KBM-7 (cell line): ENCODE measurements at places on chromosomes 4 and X.

DNA sequence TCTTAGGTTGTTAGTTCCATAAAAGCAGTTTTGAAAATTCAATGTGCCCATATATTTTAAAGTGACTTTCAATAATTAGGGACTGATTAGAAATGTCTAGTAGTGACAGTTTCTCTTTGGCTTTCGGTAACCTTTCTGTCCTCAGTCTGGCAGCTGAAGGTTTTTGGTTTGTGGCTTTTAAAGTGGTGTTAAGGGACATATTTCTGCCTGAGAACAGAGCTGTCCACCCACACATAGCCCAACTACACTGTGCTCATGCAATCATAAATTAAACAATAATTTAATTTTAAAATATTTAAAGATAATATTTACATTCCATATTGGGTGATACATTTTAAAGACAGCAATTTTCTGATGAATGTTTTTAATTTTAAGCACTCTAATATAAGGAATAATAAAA lies 335.0 kb upstream of the TENM3 start:
- no peak for DNase-seq

DNA sequence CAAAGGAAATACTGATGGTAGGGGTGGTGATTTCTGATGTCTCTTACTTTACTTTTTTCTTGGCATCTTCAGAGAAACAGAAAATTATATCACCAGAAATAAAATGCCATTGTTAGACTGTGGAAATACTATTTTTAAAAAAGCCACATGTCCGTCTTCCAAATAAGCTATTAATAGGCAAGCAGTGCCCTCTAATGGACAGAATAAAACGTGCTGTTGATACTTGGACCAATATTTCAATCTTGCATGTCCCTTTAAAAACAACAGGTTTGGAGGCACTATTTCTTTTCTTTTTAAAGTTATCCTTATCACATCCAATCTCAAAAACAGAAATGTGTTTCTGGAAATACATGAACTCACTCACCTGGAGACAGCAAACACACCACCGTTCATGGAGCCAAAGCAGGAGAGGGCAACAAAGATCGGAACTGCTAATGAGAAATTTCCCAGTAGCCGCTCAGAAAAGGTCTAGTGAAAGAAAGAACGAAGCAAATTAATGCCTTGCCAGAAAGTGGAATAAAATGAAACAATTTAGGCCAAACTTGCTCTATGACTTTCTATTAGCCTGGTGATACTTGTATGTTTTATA lies 59.2 kb downstream of the SLC7A11 start:
- DNase-seq: peak; percentile 40

- no peak for DNase-seq
Measured at GRCh38 chr4:2067446-2068197, 8.5 kb downstream of the NAT8L start.

DNA sequence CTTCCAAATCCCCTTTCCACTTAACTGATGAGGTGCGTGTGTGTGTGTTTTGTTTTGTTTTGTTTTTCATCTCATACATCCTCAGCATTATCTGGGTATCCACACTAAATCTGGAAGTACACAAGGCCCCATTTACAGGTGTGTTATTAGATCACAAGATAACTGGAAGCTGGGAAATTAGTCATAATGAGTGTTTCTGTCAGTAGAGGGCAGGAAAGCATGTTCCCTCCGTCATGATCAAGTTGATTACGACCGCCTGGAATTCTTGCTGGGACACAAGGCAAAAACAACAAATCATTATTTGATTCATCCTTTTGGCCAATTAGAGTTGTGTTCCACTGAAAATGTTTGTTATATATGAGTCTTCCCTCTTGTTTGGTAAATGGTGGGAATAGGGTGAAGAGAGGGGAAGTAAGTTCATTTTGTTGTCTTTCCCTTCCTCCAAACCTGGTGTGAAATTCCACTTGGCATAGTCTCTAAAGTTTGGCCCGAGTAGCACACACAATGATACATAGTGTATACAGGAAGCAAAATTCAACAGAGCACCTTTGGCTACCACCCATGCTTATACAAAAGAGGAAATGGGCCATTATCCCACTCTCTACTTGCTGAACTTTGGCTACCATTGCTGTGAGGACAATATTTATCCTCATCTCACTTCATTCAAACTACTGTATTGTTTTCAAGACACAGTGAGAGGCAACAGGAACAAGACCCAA lies 33.3 kb upstream of the TLL1 start:
- no peak for DNase-seq

DNA sequence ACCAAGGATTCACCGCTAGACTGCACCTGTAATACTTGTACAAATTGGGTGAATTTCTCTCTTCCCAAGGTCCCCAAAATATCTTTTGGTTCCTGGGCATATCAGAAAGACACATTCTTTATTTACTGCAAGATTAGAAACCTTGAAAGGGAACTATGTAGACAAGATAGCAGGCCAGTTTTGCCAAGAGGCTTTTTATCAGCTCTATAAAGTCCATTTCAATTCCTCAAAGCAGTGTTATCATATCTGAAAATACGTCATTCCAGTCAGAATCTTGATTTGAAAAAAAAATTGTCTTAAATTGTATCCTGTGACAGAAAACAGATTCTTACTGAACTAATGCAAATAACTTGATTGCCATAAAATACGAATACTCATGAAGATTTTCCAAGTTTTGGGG lies 37.0 kb upstream of the NSG1 start:
- no peak for DNase-seq

- DNase-seq: no peak
Measured at GRCh38 chrX:13897566-13897965, 80.7 kb upstream of the GPM6B start.

- DNase-seq: no peak
Measured at GRCh38 chrX:71160475-71160874, 15.8 kb downstream of the NLGN3 start.

- DNase-seq: peak; percentile 88
Measured at GRCh38 chrX:129637217-129638109, 17.3 kb downstream of the APLN start.

DNA sequence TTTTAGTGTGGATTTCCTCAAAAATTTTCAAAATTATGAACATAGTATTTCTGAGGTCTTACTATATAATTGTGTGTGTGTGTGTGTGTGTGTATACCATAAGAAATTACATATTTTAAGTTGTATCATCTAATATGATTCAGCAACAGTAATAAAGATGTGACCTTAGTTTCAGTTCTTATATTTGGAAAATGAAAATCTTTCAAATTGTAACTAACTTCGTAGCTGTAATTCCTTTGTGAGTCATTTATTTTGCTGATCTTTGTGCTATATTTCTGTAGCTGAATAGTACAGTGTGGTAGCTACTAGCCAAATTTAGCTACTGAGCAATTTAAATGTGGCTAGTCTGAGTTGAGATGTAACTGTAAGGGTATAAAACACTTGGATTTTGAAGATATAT lies 116.4 kb downstream of the RAP1GDS1 start:
- no peak for DNase-seq

GRCh38 chrX:46758163-46758955 lies 559 bp downstream of the SLC9A7 start:
- DNase-seq: peak; percentile 50

DNA sequence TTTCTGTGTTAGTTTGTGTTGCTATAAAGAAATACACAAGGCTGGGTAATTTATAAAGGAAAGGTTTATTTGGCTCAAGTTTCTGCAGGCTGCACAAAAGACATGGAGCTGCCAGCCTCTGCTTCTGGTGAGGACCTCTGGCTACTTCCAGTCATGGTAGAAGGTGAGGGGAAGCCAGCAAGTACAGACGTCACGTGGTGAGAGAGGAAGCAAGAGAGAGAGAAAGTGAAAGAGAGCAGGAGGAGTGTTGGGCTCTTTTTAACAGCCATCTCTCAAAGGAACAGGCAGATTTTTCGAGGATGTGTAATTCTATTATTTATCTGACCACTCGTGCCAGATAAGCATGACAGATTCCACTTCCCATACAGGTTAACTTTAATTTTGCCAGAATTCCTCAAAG lies 1199.1 kb downstream of the ADGRL3 start:
- no peak for DNase-seq

GRCh38 chrX:81174286-81174685 lies 27.4 kb downstream of the HMGN5 start:
- peak; percentile 62 for DNase-seq

- DNase-seq: no peak
Measured at GRCh38 chr4:128862608-128863311, 53.3 kb downstream of the JADE1 start.

DNA sequence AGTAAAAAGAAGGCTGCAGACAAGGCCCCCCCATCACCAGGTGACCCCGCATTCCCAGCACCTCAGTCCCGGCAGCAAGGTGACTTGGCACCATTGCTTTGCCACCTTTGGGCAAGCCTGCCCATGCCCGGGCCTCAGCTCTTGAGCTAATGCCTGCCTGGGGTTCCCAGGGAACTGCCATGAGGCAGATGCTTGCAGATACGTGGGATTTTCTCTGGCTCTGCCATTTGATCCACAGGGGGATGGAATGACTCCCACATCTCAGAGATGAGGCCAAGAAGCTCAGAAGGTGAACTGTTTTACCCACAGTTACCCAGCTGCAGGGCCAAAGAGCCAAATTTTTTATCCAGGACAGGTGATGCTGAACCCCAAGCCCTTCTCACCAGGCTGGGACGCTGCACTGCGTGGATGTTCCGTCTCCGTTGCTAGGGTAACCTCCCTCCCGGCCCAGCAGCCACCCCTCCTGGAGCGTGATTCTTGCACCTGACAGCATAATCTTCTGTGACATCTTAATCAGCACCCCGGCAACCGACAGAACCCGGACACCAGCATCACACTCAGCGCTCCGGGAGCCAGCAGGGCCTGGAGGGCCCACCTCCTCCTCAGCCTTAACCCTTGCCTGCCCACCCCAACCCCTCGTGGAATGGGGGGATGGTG lies 15.7 kb upstream of the MSX1 start:
- DNase-seq: no peak

DNA sequence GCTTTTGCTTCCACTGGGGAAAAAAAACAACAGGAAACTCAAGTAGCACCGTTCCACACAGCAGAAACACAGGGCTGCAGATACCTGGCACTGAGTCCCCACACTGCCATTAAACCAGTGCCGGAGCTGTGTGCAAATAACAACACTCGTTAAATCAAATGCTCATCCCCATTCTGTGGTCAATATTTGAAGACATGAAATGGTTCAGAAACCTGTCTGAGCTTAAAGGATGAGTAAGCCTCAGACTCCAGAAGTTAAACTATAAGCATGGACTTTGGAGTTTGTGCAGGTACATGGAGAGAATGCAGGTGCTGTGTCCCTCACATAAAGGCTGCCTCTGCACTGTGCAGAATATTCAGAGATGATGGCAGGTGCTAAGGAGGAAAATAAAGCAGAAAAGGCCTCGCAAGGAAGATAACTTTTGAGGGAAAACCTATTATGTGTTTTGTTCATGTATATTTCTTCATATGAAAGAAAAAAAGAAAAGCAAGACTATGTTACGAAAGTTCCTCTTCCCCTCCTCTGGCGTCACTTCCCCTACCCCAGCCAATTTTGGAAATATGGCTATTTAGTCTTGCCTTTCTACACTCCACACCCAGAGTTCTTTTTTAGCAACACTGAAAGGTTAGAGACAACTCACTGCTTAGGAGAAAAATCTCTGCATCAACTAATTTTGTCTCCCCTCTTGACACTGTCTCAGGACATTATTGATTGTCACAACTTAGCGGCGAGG lies 4.6 kb downstream of the MPP1 start:
- peak; percentile 38 for DNase-seq

- DNase-seq: peak; percentile 36
Measured at GRCh38 chrX:111519215-111519614, 7.8 kb downstream of the SERTM2 start.

DNA sequence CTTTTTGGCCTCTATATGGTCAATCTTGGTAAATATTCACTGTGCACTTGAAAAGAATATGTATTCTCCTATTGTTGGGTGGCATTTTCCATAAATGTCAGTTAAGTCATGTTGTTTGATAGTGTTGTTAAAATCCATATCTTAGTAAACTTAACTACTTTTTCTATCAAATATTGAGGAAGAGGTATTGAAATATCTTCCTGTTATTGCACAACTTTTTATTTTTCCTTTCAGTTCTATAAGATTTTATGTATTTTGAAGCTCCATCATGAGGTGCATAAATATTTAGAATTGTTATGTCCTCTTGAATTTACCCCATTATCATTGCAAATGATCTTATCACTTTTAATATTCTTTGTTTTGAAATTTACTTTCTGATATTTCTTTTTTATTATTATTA lies 3.4 kb downstream of the GK2 start:
- DNase-seq: no peak

GRCh38 chr4:138275216-138275615 lies 33.1 kb upstream of the SLC7A11 start:
- DNase-seq: no peak

DNA sequence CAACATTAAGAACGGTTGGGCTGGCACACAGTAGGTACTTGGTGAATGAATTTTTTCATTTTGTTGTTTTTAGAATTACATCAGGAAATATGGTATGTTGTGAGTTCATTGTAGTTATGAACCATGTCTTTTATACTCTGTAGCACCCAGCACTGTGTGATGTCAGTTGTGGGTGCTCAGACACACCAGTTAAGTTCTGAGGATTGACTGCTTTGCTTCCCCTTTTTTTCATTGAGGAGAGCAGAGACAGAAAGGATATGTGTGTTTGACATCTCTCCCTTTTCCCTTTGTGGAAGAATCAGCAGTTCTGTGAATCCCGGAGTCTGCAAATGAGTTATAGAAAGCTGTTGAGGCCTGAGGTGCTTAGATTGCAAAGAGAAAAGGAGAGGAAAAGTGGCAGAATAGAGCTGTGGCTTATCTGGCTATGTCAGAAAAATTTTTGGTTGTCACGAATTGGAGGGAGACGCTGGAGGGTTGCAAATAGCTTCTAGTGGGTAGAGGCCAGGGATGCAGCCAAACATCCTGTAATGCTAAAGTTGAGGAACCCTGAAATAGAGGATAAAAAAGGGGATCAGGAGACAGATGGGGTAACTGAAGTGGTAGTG lies 13.1 kb downstream of the SMAD1 start:
- DNase-seq: peak; percentile 28

DNA sequence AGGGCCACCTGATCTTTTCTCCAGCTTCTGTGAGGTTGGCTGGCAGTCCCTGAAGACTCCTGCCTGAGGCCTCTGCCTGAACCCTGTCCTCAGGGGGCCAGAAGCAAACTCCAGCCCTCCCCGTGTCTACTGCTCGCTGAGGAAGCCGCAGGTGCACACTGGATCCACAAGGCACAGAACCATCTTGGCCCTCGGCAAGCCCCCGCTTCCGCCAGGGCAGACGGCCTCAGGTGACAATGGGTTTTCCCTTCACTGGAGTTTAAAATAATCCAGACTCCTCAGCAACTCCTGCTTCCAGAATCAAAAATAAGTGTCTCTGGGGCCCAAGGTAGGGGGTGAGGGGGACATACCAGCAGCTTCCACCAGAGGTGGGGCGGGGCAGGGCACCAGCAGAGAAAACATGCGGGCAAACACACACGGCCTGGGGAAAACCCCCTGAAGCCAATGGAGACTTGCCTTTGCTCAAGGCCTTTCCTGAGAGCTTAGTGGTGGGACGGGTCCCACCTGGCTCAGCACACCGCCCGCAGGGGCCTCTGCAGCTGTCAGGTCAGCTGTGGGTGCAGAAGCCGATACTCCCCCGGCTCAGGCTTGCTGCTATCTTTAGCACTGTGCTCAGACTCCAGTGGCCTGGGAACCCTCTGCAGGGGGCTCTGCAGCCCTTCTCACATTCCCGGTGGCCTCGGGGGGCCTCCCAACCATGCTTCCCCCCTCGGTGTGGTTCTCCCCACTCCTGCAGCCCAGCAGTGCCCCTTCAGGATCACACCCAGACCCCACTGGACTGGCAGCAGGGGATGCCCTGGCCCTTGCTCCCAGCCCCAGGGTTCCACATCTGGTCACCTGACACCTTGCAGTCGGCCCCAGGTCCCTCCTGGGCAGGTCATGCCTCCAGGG lies 1.9 kb downstream of the MYL5 start:
- no peak for DNase-seq
